ENCODE measurements at places on chromosomes 1 and 21.

- no peak for DNase-seq
These were observed 48.7 kb downstream of the TNN start for GRCh38 chr1:175116210-175116798.

DNA sequence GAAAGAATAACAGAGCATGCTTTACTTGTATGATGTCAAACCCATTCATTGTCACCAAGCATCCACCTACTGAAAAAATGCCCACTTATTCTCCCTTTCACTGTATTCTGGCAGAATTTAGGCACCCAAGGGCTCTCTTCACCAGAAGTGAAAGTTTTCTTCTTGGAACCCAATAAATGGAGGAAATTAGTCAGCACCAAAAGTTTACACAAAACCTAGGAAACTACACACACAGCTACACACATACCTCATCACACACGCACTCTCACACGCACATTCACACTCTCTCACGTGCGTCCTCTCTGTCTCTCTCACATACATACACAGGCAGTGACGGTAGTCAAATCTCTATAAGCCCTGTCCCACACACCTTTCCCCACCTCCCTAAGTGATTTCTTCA, 37.6 kb downstream of the MCOLN2 start:
- peak; percentile 22 for DNase-seq

DNA sequence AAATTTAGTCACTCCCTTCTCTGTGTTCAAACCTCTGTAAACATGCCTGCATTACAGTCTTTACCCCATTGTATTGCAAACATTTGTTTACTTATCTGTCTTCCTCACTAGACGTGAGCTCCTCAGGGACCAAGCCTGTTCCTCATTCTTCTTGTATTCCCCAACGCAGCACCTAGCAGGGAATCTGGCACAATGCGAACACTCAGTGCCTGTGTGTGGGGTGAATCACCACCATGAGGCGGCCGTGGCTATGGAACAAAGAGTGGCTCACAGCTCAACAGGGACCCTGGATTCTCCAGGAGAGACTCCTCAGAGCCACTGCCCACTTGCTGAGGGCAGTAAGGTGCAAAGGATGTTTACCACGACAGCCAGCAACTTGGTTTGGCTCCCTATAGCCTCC, 95.9 kb downstream of the DDX20 start:
- no peak for DNase-seq

DNA sequence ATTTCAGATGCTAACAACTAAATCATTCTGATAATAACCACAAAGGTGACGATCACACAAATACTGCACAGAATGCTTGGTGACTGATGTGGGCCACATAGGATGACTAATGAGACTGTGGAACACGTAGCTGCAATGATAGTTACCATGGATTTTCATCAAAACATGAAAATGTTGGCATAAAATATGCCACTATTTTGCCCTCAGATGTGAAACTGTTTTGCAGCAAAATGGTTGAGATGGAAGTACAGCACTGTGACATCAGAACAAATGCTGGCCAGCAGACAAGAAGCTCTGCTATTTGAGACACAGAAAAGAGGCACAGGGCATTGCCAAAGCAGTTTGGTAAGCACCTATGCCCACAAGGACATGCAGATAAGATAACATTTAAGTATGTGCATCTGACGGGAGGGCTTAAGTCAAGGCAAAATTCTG, 83.8 kb downstream of the NIBAN1 start:
- DNase-seq, result no peak

DNA sequence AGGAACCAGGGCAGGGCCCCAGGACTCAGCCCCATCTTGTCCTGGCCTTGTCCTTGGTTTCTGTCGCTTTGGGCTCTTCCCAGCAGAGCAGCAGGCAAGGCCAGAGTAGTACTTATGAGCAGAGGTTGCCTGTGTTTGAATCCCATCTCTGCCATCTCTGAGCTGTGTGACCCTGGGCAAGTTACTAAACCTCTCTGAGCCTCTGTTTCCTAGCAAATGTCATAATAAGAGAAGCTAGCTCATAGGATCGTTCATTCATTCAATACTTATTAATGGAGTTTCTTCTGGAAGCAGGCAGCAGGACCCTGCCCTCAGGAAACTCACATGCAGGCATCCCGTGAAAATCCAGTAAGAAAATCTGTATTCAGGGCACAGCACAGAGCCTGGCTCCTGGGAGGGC, 84.3 kb downstream of the FBXO2 start:
- no peak for DNase-seq

- DNase-seq, result no peak
These were observed 35.2 kb downstream of the TEX35 start for GRCh38 chr1:178548108-178548507.

- no peak for DNase-seq
These were observed 66.7 kb upstream of the PARP1 start for GRCh38 chr1:226474443-226475141.

- DNase-seq, result no peak
These were observed 18.5 kb downstream of the SON start for GRCh38 chr21:33561373-33561772.

DNA sequence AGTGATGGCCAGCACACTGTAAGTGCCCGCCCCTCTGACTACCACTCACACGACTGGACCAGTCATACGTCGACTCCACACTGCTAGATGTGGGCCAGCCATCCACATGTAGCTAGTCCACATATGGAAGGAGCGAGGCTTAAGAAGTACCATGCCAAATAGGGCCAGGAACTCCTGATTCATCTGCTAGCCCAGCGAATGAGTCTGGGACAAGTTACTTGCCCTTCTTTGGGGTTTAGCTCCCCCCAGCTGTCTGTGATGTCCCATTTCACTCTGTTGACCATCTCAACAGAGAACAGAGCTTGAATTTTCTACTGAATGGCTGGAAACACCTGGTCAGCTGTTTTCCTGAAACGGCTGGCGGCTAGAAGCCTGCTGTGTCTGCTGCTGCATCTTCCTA, 5.8 kb downstream of the CSRP1 start:
- DNase-seq, result no peak

GRCh38 chr1:48469616-48470480, 2.2 kb downstream of the SPATA6 start:
- no peak for DNase-seq

GRCh38 chr1:248910761-248911160, 4.7 kb downstream of the PGBD2 start:
- DNase-seq, result no peak

GRCh38 chr21:7933923-7934322, 2587.5 kb upstream of the TPTE start:
- no peak for DNase-seq

DNA sequence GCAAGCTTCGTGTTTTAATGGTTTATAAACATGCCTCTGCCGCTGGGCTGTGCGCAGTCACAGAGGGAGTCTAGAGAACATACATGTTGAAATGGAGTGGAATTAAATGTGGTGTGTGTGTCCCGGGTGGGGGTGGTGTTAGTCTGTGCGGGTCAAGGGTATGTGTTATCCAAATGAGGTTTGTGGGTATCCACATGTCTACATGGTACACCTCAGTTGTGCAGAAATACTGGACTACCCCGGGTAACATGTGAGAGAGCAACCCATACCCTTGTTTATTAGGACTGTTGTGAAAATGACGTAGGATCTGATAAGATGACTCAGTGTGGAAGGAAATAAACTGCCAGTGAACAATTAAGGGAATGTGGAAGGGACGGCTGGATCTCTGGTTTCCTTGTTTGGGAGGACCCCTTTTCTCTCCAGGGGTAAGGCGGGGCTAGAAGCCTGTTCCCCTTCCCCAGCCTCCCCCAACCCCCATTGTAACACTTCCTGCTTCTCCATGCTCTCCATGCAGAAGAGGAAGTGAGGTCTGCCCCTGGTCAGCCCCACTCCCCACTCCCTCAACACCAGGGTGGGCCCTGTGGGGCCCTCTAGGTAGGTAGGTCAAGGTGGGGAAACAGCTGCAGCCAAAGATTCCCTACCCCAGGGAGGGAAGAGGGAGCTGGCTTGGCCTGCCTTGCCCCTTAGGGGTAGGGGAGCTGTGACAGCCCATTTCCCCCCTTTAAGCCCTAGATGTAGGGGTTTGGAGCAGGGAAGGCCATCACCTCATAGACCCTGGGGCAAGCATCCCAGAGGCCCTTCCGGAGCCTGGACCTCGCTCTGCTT, 690 bp downstream of the EPS8L3 start:
- no peak for DNase-seq

DNA sequence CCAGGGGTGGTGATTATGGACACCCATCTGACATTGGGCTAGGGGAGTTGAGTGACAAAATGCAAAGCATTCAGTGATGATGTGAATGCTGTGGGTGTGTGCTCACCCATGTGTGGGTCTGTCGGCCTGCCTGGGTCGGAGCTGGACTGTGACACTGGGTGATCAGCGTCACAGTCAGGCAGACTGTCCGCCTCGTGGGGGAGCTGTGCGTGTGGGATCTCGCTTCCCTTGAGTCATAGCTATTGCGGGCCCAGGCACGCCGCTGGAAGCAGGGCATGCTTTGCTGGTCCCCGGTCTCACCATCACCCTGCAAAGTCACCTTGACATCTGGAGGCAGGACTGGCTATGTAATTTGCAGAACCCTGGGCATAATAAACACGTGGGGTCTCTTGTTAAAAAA, 156.9 kb upstream of the IGSF21 start:
- no peak for DNase-seq

- no peak for DNase-seq
These were observed 12.4 kb upstream of the LRIF1 start for GRCh38 chr1:110976089-110976488.

GRCh38 chr1:145926686-145927062, 610 bp downstream of the RBM8A start:
- no peak for DNase-seq

DNA sequence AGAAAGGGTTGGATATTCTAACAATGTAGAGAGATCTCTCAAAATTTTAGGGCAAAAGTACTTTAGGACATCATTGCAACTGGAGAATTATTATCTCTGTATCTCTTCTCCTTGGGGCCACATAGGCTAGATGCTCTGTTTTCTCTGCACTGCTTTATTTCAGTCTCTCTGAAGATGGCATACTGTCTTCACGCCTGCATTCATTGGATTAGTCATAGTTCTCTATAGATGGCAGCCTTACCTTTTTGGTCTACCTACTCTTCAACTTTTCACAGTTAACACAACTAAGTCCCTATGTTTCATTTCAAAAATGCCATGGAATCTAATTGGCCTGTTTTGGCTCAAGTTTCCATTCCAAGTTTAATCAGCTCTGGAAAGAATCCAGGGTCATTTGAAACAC, 1623.3 kb upstream of the B3GALT2 start:
- DNase-seq, result no peak

GRCh38 chr1:87052400-87052799, 138.0 kb downstream of the HS2ST1 start:
- DNase-seq, result no peak

- DNase-seq, result no peak
These were observed 71.3 kb upstream of the BEND5 start for GRCh38 chr1:48848035-48848434.

DNA sequence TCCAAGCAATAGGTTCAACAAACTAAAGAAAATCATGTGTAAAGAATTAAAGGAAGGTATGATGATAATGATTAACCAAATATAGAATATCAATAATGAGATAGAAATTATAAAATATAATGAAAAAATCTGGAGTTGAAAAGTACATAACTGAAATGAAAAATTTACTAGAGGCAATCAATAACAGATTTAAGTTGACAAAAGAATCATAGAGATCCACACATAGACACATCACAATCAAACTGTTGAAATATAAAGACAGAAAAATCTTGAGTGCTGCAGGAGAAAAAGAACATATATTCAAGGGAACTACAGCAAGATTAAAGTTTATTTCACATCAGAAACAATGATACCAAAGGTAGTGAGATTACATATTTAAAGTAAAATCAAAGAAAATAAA, 63.7 kb downstream of the RNASEL start:
- DNase-seq, result no peak

GRCh38 chr1:32783851-32784250, 33.3 kb downstream of the YARS1 start:
- no peak for DNase-seq

GRCh38 chr1:209542585-209542984, 40.9 kb upstream of the CAMK1G start:
- no peak for DNase-seq

DNA sequence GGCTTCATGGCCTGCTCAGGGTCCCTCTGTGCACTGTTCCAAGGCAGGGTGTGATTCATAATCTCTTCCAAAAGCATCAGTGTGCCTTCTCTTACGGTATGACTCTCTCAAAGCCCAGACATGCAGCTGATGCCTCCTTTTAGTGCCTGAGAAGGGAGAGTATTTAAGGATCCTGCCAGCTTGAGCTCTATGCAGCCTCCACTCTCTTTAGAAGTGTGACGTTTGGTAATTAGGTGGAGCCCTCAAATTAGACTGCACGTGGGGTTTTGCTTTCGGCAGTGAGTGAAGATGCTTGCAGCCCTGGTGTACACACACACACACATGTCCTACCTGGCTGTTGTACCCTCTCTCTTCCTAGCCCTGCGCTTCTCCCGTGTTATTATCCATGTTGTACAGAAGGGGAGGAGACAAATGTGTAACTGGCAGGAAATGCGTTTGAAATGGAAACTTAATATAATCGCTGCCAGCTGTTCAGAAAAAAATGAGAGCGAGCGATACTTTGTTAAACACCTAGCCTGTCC, 2.6 kb upstream of the C1orf174 start:
- DNase-seq, result no peak

GRCh38 chr1:88350648-88351047, 333.4 kb upstream of the PKN2 start:
- DNase-seq, result no peak

DNA sequence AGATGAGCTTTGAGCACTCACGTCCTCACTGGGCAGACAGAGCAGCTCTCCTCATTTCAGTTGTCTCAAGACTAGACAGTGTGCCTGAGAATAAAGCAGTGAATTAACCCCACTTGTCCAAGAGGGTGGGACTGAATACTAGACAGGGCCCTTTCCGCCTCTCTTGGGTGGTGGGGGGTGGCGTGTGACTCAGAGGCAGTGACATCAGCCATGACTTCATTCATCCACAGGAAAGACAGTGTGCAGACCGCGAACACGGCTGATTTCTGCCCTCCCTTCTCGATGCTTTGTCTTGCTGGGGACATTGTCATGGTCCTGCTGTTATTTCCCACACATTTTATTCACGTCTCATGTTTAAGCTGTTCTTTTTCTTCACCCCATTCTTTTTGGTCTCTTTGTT, 64.9 kb downstream of the FGGY start:
- DNase-seq, result no peak

DNA sequence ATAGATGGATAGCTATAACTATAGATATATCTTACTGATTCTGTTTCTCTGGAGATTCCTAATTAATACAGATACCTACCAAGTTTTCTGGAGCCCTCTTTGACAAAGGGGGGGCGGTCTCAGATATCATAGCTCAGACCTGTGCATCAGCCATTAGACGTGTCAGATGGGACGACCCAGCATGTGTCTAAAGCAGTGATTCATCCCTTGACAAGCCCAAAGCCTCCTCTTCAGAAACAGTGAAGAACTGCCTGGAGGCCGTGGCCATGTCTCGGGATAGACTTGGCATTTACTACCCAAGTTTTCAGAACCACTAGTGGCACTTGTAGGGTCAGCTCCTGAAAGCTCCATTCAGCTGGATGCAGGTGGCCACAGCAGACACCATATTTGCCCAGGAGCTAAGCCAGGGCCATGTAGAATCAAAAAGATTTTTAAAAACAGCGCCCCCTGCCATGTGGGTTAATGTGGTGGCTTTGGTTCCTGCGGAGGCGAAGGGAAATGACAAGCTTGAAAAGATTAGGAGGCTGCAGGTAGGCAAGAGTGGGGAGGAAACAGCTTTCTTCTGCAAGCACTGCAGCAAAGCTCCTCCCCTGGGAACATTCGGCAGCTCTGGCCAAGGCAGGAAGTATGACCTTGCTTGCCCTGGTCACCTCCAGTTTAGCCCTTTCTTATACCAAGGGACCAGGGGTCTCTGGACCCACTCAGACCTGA, 82.2 kb downstream of the FBXO2 start:
- no peak for DNase-seq
